ENCODE measurements at places on chromosomes 6 and 20. TPM values are rescaled to one million over a fixed set of nuclear protein-coding genes. Genes with fewer than 3 reads are reported as not detected.

The CST11 gene
- not detected for total RNA-seq

The SMOC2 gene
- total RNA-seq, result 96.0 TPM

- DNase-seq, result no peak
- H3K36me3 ChIP-seq, result no peaks in the 10 kb centered on the region
- no peak overlapping the region for H3K4me3 ChIP-seq
Observed at GRCh38 chr6:111620169-111620568, 14.5 kb upstream of the TRAF3IP2 start.

GRCh38 chr20:9015984-9016324 is 52.9 kb upstream of the PLCB4 start:
- DNase-seq, result no peak
- no peaks in the 10 kb centered on the region for H3K27me3 ChIP-seq
- H3K4me1 ChIP-seq, result no peaks in the 10 kb centered on the region
